LoVo (cell line): ENCODE measurements at places on chromosomes 12 and 14.
A peak's percentile ranks its signal among the peaks of the same experiment; 100 is the strongest.

DNA sequence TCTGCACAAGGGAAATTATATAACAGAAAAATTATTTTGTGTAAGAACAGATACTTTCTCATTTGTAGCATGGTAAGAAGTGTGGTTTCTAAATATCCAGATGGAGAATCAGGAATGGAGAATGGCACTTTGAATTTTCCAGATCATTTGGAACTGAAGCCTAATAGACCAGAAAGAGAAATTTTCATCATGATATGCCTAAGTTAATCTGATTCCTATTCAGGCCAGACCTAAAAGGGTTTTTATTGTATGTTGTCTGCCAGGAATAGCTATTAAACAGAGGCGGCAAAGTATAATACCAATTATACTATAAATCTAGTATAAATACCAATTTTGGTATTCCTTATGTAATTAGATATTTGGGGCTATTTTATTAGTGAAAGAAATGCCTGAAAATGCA is 382.7 kb upstream of the FAR2 start:
- DNase-seq = no peak

DNA sequence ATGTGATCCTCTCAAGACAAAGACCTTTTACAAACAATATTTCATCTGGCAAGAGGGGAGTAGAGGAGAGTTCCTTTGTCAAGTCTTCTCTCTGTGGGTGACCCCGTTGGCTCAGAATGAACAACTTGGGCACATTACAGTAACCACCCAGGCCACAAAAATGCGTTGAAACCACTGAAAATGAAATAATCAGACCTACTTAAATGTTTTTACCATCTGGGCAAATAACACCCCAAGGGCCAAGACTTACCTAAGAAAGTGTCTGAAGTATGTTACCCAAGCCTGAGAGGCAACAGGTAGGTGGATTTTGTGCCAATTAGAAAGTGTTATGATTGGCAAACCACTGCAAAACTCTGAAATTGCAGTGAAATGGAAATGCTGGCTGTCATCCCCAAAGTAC is 1.3 kb downstream of the TC2N start:
- DNase-seq = no peak

GRCh38 chr12:53454707-53455106 is 2.8 kb downstream of the PCBP2 start:
- DNase-seq = no peak

DNA sequence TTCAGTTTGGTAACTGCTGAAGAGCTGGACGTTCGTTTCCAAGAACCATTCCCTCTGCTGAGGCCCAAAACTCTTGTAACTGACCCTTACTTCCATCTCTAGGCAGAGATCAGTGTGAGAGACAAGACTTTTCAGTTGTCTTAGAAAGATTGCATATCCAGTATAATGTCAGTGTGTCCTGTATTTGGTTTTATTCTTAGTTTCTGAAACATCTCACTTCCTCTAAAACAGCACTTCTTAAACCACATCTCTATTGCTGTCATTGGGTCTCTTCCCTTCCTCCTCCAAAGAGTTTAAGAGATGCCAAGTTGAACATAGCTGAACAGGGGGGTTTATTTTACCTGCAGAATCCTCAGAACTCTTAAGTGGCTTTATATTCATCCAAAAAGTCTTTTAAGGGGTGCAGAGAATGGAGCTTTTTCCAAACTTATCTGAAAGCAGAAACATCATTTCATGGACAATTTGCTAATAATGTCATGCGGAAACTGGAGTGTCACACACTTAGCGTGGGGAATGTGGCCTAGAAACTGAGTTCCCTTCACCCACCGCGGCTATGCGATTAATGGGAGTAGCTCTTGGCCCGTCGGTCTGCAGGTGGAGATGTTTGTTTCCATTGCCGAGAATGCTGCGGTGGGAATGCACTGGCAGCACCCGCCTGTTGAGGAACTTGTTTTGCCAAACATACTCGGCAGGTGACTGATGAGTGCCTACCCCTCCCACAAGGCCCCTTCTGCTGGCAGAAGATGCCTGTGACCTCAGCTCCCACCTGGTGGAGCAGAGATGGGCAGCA is 148.2 kb downstream of the ADGRD1 start:
- DNase-seq = no peak

GRCh38 chr14:94650806-94651805 is 38.9 kb downstream of the SERPINA3 start:
- DNase-seq = no peak

GRCh38 chr14:93951635-93952540 is 24.5 kb downstream of the ASB2 start:
- DNase-seq = peak; percentile 8

GRCh38 chr12:122458105-122459035 is 35.9 kb upstream of the CLIP1 start:
- no peak for DNase-seq

GRCh38 chr14:65847075-65847847 is 434.7 kb downstream of the FUT8 start:
- no peak for DNase-seq

- no peak for DNase-seq
Observed at GRCh38 chr12:38469715-38470114, 153.1 kb downstream of the ALG10B start.

GRCh38 chr14:88079624-88080023 is 74.7 kb downstream of the GPR65 start:
- no peak for DNase-seq
